ENCODE measurements at places on chromosomes 3 and 15.

DNA sequence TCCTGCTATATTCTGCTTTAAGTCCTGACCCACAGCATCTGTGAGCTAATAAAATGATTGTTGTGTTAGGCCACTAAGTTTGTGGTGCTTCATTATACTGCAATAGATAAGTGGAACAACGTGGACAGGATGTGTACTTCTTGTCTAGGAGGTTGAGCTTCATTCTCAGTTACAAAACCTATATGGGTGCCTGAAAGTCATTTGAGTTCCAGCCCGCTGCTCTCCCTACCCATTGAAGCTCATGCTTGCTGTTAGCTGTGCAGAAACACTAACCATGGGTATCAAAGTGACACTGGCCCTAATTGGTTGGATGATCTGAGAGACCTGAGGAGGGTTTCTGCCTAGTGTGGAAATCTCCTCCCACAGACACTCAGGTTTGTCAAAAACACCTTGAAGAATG, 357.2 kb downstream of the PDCD6IP start:
- DNase-seq = no peak

GRCh38 chr3:26004172-26004571, 214.3 kb downstream of the OXSM start:
- no peak for DNase-seq

GRCh38 chr3:129614435-129614834, 8.0 kb upstream of the PLXND1 start:
- no peak for DNase-seq

GRCh38 chr15:63052077-63052841, 9.7 kb downstream of the TPM1 start:
- no peak for DNase-seq

GRCh38 chr3:72287956-72288355, 503.0 kb upstream of the PROK2 start:
- DNase-seq = no peak

DNA sequence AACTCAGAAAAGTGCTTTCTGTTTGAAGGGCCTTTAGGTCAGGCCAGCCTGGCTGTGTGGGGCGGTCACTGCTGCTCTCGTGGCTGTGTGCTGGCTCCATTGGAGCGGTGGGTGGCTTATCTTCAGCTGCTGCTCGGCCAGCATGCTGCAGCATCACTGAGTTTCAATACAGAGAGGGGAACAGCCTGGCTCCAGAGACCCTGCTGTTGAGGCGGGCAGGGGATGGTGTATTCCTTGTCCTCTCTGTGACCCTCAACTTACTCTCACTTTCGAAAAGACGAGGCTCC, 248.5 kb upstream of the ONECUT1 start:
- DNase-seq = no peak

- DNase-seq = no peak
Observed at GRCh38 chr3:180828723-180829408, 83.6 kb upstream of the FXR1 start.

DNA sequence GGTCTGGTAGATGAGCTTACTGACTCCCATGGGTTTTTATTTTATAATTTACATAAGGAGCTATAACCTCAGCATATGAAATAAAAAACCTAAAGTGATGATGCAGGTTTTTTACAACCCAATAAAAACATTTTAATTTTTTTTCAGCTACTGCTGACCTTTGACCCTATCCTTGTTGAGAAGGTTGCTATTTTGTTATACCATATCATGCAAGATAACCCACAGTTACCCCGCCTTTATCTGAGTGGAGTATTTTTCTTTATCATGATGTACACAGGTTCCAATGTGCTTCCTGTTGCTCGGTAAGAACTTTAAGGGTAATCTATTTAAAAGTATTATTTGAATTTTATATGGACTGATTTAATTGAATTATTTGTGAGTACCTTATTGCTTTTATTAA, 70.8 kb downstream of the DNAJC13 start:
- no peak for DNase-seq

DNA sequence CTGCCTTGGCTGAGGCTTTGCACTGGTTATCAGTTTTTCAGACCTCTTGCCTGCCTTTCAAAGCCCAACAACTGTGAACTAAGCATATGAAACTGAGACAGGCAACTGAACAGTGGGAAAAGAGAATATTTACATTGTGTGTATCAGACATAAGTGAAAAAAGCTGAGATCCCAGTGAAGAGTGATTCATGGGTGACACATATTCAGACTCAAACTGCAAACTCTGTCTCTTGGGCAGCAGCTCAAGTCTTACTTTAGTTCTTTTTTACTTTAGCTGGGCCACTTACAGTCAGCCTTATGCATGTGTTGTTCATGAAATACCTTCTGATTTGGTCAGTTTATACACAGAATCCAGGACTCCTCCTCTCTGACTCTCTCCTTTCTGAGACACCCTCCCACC, 19.2 kb downstream of the SUCLG2 start:
- DNase-seq = no peak

GRCh38 chr3:147680837-147681483, 271.8 kb downstream of the ZIC1 start:
- DNase-seq = no peak

DNA sequence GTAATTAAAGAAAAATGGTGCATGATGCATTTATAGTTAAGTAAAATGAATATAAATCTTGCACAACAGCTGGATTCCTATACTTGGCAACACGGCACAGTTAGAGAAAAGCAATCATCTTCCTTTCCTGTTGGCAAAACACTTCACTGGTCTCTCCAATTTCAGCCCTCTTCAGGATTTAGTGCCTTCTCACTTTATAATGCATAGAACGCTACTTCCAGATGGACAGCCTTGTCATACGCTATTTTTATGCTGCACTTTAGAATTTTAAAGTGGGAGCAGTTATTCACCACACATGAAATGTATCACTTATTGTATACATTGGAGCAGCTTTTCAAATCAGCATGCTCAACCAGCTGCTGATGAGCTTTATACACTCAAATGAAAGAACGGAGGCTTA, 194.4 kb upstream of the GBE1 start:
- DNase-seq = no peak

GRCh38 chr3:154085799-154086198, 35.4 kb upstream of the ARHGEF26 start:
- DNase-seq = no peak

- DNase-seq = no peak
Observed at GRCh38 chr3:136992115-136992514, 34.3 kb downstream of the IL20RB start.

DNA sequence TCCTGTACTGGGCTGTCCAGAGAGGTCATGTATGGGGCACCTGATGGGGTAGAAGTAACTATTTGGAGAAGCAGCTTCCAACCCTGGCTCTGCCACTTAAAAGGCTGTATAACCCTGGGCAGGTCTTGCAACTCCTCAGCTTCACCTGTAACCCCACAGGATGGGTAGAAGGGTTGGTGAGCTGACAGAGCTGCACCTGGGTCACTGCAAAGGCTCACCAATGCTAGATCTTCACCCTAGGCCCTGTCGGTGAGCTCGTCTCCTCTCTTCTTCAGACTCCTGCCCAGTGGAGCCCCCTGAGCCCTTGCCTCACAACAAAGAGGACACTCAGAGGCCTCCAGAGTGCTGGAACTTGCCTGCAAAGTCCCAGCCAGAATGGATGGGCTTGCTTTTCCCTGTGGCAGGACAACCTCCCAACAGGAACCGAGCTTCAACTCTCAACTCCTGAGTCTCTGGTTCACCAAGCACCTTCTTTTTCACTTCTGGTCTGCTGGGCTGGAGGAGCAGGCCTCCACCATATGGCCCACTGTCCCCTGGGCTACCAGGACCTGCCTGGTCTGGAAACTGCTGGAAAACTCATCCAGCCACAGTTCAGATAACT, 45.9 kb downstream of the XXYLT1 start:
- DNase-seq = no peak

GRCh38 chr3:195384952-195385351, 57.9 kb downstream of the ACAP2 start:
- DNase-seq = no peak

- DNase-seq = no peak
Observed at GRCh38 chr3:707041-707440, 385.8 kb upstream of the CNTN6 start.

DNA sequence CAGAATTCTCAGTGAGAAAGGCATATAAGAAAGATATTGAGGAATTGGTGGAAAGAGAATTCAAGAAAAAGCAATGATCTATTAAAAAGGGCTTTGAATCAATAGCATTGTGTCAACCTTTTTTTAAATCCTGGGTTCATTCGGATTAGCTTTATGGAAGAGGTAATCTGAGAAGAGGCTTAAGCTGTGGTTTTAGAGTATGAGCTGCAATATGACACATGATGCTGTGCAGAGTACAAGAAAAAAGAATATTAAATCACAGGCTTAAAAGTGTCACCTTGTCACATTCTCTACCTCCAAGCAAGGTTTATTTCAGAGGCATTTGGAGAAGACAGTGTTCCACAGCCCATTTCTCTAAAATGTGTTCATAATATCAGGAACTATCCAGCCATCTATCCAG, 128.9 kb downstream of the RTP4 start:
- no peak for DNase-seq

- peak; percentile 46 for DNase-seq
Observed at GRCh38 chr15:73305331-73306211, 63.2 kb downstream of the HCN4 start.

- DNase-seq = no peak
Observed at GRCh38 chr15:76061700-76062099, 1.9 kb downstream of the TMEM266 start.
